Activated naive CD4-positive, alpha-beta T cell treated with anti-CD3 and anti-CD28 coated beads, Interleukin-2, amount 50 U/mL, for 72 hours (primary cell): ENCODE measurements at places on chromosomes 7 and 10. TPM values are rescaled to one million over a fixed set of nuclear protein-coding genes. Genes with fewer than 3 reads are reported as not detected.

VWC2 gene
- total RNA-seq, result not detected

OR6V1 gene
- not detected for total RNA-seq

GARS1 gene
- total RNA-seq, result 263 TPM

NPFFR1 gene
- not detected for total RNA-seq

PTTG1IP2 gene
- not detected for total RNA-seq

IRF5 gene
- 6.1 TPM for total RNA-seq

UBE3C gene
- total RNA-seq, result 57.7 TPM

IDI2 gene
- not detected for total RNA-seq

DNA sequence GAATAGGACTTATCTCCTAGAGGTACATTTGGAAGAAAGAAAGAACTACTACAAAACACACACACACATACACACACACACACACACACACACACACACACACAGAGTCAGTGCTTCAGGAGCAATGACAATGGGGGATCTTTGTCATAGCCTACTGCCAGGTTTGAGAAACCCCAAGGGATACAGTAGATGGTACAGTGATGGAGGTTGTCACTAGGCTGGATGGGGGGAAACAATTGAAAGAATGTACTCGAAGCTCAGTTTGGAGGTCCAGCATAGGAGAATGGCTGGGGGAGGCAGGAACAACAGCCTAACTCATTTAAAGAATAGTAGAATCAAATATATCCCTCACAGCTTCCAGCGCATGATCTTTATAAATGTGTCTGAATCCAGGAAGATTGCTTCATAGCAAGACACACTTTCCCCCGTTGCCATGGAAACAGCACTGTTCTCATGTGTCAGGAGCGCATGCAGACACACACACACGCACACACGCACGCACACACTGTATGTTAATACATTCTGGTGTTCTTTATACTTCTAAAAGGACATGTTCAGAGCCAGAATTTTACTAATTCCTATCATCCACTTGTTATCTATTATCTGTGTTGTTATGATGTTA, 32.6 kb upstream of the ZNRF2 start:
- no peak for DNase-seq

DNA sequence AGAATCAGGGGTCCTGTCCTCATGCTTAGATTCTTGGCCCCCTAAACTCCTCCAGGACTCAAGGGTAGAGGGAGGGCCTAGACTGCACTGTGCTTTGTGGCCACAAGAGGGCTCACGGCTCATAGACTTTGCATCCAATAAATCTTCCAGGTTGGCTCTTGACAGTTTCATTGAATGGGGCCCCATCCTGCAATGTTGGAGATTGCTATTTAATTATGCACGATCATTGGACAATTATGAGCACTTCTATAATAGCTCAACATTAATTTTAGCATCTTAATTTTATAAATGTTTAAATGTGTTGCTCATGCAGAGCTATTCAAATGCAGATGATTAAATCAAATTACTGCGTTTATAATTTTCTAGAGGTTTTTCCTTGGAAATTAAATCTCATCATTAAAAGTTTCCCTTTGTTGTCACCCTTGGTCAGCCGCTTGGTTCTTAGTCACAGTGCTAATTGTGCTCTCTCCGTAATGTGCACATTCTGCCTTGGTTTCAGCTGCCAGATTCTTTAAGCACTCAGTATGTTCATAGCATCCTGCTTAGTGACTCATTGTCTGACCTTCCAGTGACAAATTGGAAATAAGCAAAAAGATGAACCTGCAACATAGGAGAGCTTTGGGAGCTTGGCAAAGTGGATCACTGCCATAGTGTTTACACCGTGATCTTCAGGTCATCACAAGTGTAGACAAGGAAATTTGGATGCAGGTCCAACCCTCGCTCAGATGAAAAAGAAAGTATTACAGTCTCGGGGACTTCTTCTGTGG, 33.4 kb upstream of the PLPP4 start:
- DNase-seq, result peak; percentile 16

- DNase-seq, result no peak
Measured at GRCh38 chr7:46133072-46133471, 212.0 kb upstream of the IGFBP3 start.

- DNase-seq, result no peak
Measured at GRCh38 chr7:155170331-155170730, 100.2 kb downstream of the HTR5A start.

- no peak for DNase-seq
Measured at GRCh38 chr10:131729361-131729760, 171.4 kb upstream of the PPP2R2D start.

DNA sequence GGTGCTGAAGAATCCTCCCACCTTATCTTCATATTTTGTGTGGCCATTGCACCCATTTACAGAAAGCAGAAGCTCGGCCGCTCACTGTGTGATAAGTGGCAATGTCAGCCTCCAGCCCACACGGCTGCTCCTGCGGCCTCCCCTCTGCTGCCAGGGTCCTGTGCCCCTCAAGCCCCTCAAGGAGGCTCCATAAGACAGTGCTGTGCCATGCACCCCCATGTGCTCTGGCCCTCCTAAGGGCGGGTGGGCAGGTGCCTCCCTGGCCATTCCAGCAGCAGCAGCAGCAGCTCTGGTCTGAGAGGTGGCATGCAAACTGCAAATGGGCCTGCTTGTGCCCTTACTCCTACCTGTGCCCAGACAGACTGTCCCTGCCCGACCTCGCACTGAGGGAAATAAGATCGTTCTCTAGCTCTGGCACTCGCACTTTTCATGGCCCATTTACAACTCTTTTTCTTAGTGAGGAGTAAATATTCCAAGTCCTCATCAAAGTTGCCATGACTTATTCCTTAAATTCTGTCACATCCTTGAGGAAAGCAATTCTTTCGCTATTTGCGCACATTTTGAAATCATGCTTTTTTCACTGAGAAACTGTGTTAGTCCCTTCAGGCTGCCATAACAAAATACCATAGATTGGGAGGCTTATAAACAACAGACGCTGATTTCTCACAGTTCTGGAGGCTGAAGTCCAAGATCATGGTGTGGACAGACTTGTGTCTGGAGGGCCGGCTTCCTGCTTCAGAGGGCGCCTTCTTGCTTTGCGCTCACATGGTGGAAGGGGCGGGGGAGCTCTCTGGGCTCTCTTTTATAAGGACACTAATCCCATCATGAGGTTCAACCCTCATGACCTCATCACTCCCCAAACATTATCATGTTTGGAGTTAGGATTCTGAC, 187.8 kb downstream of the COBL start:
- no peak for DNase-seq

DNA sequence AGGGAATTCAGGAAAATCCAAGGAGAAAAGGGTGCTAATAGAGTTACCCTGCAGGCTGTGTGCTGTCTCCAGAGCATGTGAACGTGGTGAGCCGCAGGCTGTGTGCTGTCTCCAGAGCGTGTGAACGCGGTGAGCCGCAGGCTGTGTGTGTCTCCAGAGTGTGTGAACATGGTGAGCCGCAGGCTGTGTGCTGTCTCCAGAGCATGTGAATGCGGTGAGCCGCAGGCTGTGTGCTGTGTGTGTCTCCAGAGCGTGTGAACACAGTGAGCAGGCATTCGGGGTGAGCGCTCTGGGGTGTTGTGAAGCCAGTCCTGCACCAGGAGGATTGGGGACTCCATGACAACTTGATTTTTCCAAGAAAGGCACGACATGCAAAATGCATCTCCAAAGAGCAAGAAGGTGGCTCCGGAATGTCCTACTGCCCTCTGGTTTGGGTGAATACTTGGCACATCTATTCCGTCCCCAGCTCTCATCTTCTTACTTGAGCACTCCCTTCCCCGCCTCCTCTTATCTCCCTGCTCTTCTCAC, 407.9 kb upstream of the SHH start:
- no peak for DNase-seq

DNA sequence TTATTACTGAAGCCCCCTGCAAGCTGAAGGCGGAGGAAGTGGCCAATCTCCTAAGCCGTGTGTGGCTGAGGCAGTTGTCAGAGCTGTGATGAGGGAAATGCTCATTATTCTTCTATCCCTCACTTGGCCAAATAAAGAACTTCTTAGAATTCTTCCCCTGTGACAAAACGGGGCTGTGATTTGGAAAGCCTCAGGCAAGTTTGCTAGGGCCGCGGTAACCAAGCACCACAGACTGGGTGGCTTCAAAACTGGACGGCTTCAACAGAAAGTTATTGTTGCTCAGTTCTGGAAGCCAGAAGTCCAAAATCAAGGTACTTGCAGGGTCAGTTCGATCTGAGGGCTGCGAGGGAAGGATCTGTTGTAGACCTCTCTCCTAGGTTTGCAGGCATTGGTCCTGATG, 72.3 kb upstream of the STEAP1B start:
- no peak for DNase-seq

DNA sequence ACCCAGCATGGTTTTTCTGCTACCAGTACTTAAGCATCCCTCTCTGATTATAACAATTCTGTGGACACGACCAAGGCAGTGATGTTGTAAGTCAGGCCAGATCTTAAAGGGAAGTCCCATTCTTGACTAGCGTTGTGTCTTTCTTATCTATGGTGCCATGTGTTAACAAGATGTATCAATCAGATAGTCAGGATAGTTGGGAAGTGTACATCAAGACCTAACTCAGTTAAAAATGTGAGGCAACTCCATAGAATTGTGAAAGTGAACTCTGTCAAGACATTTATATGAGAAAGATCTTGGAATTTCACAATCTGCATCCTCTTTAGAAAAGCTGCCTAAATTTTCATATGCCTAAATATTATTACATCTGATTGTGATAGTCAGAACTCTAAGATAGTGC, 341.7 kb upstream of the SEMA3D start:
- no peak for DNase-seq

GRCh38 chr7:140922741-140923345, 1.9 kb downstream of the BRAF start:
- DNase-seq, result no peak

GRCh38 chr10:92208157-92208720, 82.6 kb downstream of the CPEB3 start:
- DNase-seq, result no peak

DNA sequence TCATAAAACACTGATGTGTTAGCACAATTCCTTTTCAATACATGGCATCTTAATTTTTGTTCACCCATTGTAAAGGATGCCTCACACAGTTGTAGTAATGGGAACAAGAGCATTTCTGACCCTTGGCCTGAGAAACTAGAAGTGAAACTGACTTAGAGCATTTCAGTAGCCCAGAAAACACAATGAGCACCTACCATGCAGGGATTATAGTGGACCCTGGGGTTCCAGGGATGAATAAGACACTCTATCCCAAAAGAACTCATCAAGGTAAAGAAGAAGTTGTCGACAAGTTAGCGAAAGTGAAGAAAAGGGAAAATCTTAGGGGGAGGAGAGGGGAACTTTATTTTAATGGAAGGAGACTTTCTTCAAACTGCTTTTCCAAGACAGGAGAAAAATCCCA, 125.6 kb downstream of the NT5C2 start:
- no peak for DNase-seq

DNA sequence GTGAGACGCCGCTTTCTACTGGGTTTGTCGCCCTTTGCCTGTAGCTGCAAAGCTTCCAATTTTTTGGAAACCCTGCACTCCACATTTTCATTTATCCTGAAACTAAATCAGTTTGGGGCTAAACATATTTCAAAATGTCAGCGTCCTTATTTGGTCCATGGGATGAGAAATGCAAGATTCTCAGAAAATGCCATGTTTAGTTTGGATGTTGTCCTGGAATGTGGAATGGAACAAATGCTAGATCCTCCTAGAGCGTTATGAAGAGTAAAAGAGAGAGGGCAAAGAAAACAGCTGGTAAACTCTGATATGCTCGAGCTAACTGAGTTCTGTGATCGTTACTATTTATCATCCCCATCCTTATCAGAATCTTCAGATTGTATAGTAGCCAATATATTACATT, 236.9 kb downstream of the KLF6 start:
- no peak for DNase-seq

DNA sequence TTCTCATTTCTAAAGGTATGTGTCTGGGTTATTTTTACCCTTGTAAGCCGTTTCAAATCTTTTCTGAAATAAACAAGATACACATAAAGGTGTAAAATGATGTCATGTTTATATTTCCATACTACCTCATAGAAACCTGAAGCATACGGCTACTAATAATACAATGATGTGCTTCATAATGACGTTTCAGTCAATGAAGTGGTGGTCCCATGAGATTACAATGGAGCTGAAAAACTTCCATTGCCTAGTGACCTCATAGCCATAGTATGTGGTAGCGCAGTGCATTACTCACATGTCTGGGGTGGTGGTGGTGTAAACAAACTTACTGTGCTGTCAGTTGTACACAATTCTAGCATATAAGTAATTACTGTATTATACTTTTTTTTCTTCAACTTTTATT, 24.9 kb downstream of the EPDR1 start:
- DNase-seq, result no peak

- no peak for DNase-seq
Measured at GRCh38 chr7:47762207-47762606, 180.3 kb upstream of the TNS3 start.

- DNase-seq, result no peak
Measured at GRCh38 chr10:6499974-6500373, 80.1 kb downstream of the PRKCQ start.

GRCh38 chr10:118904286-118904685, 125.2 kb upstream of the NANOS1 start:
- DNase-seq, result no peak
